Hematopoietic multipotent progenitor cell (in vitro differentiated cells): ENCODE measurements at places on chromosomes 7 and 10.

GRCh38 chr10:12703813-12704212, 297.7 kb downstream of the CCDC3 start:
- no peak for DNase-seq

- no peak for DNase-seq
Measured at GRCh38 chr10:60916025-60916424, 28.0 kb downstream of the RHOBTB1 start.

GRCh38 chr10:106672517-106673175, 491.9 kb downstream of the SORCS1 start:
- DNase-seq = no peak

DNA sequence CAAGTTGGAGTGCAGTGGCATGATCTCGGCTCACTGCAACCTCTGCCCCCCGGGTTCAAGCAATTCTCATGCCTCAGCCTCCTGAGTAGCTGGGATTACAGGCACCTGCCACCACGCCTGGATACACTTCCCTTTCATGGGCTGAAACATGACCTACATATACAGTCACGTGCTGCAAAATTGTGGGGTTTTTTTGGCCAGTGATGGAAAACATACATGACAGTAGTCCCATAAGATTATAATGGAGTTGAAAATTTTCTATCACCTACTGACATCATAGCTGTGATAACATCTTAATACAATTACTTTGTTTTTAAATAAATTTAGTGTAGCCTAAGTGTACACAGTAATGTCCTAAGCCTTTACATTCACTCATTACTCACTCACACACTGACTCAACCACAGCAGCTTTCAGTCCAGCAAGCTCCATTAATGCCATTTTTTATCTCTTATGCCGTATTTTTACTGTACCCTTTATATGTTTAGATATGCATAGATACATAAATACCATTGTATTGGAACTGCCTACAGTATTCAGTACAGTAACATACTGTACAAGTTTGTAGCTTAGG, 79.9 kb upstream of the TMEM196 start:
- DNase-seq = no peak

- no peak for DNase-seq
Measured at GRCh38 chr7:101860316-101861217, 43.1 kb downstream of the CUX1 start.

DNA sequence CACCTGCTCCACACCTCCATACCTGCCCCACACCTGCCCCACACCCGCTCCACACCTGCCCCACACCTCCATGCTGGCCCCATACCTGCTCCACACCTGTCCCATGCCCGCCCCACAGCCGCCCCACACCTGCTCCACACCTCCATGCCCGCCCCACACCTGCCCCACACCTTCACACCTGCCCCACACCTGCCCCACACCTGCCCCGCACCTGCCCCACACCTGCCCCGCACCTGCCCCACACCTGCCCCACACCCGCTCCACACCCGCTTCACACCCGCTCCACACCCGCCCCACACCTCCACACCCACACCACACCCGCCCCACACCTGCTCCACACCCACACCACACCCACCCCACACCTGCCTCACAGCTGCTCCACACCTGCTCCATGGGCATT, 53.0 kb downstream of the PARP12 start:
- DNase-seq = no peak

DNA sequence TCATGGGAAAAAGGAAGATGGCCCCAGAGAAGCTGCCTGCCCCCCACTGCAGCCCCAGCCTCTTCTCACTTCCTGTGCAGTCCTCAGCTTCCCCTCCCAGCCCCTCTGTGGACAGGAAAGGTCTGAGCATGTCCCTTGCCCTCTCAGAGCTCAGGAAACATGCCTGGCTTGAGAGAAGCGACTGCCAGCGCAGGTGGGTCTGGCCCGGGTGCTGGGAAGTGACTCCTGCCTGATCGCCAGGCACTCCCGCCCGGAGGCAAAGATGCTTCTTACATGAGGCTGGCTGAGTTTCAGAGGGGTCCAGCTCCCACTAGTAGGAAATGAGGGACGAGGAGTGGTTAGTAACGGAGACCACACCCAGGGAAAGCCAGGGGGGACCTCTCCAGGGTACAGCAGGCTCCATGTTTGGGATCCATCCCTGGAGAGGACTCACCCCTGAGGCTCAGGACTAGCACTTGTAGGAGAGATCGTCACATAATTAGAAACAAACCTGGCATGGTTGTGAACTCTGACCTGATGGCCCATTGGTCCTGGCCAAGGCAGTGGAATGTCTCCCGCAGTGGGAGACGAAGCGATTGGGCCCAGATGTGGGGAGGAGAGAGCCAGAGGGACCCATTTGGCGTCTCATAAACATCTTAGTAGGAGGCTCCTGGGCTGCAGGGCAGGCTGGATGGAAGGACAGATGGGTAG, 12.3 kb downstream of the ELN start:
- DNase-seq = no peak

DNA sequence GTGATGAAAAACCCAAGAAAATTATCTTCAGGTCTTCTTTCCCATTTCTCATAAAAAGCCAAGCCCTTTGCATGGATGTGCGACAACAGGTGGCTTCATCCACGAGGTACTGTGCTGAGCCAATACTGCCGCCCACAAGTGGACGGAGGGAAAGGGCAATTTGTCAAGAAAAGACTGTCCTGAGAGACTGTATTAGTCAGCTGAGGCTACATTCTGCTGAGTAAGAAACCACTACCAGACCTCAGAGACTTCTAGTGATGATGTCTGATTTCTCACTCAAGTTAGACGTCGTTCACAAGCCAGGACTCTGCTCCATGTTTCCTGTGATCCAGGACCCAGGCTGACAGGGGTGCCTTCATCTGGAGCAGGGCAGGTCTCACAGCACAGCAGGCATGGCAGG, 171.5 kb upstream of the CDCA7L start:
- no peak for DNase-seq

- DNase-seq = no peak
Measured at GRCh38 chr10:48245977-48246376, 28.5 kb downstream of the FRMPD2 start.

DNA sequence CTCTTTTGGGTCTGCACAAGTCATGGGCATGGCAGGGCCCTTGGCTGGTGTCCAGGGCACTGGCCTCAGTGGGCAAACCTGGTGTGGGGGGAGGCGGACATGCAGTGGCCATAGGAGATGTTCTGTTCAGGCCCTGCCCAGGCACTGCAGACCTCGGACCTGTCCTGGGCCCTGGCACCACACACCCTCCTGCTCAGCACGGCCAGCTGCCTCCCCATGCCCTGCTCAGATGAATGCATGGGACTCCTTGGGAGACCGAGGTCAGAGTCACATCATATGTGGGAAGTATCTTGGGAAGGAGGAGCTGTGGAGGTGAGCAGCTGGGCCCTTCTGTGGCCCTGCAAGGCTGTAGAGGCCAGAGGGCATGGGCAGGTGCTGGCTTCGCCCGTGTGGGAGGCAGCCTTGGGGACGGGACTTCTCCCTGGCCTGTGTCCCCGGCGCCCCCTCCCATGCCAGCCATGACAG, 130.8 kb downstream of the VIPR2 start:
- DNase-seq = no peak

DNA sequence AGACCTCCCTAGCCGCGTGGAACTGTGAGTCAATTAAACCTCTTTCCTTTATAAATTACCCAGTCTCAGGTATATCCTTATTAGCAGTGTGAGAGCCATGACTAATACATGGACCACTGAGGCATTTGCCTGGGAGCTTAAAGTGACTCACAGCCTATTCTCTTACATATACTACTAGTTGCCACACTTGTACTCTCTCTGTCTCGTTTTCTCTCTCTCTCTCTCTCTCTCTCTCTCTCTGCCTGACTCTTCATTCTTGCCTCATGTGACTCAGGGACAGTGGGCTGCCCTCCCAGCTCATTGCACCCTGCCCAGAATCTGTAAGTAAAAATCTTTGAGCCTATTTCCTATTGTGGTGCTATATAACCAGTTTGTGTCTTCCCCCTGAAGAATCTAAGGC, 238.5 kb upstream of the MAGI2 start:
- no peak for DNase-seq

DNA sequence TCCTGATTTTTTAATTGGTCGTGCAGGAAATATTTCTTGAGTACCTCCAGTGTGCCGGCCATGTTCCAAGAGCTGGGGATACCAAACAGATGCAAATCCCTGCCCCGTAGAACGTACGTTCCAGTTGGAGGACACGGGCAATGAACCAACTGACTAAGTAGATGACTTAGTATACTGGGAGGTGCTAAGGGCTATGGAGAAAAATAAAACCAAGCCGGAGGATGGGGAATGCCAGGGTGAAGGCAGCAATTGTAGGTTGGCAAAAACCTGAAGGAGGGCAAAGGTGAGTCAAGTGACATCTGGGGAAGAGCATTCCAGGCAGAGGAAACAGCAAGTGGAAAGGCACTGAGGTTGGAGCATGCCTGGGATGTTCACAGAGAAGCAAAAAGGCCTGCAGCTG, 6.8 kb upstream of the VSIR start:
- DNase-seq = no peak

DNA sequence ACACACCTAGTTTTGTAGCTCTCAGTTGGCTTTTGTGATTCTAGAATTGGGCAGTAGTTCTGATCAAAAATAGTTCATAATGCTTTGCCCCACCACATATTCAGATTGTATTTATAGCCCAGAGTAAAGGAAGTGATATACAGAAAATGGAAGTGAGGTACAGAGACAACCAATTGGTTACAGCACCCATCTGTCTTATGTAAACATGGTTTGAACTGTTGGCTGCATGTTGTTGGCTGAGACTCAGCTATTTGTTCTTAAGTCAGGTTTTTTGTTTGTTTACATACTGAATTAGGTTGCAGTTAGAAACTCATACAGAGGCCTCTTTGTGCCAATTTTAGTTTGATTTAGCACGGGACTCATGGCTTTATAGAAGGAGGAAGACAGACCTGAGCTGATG, 158.9 kb upstream of the GPR26 start:
- DNase-seq = no peak

GRCh38 chr7:90111-91063, 102.0 kb upstream of the FAM20C start:
- DNase-seq = no peak

- DNase-seq = no peak
Measured at GRCh38 chr10:75449382-75450074, 18.1 kb downstream of the LRMDA start.
